ENCODE measurements at places on chromosomes 3 and 15.

DNA sequence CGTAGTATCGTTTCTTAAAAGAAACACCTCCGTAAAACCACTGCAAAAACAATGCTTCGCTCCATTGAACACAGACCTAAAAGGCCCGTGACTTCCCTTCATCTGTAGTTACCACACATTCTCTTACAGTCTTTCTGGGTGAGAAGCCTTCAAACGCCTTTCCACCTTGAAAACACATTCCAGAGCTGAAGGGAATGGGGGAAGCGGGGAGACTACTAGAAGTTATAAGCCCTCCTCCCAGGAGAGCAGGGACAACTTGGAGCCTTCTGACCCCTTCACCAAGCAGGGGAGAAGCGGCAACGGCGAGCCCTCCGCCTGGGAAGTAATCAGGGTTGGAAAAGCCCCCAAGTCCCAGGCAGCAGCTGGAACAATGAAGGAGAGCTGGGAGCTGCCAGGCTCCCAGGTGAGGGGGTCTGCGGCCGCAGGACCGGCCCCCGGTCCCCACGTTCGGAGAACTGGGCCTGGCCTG is 461 bp downstream of the SECISBP2L start:
- DNase-seq: no peak

DNA sequence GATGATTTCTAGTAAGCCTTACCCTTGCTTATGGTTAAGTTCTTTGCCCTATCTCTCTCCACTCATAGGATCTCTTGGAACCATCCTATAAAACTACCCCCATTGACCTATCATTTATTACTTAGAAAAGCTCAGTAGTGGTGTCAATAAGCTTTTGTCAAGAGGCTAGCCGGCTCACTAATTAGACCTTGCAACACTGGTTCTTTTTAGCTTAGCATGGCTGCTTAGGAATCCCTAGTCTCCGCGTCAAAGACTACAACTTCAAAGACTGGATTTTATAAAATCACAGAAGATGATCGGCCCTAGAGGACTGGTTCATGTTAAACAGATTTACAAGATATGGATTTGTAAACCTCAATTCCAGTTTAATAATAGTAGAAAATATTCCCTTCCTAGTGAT is 7.6 kb downstream of the PPARG start:
- no peak for DNase-seq

GRCh38 chr3:168581771-168582225 is 486.1 kb upstream of the GOLIM4 start:
- DNase-seq: no peak

GRCh38 chr15:28110481-28110881 is 11.4 kb upstream of the OCA2 start:
- DNase-seq: no peak

DNA sequence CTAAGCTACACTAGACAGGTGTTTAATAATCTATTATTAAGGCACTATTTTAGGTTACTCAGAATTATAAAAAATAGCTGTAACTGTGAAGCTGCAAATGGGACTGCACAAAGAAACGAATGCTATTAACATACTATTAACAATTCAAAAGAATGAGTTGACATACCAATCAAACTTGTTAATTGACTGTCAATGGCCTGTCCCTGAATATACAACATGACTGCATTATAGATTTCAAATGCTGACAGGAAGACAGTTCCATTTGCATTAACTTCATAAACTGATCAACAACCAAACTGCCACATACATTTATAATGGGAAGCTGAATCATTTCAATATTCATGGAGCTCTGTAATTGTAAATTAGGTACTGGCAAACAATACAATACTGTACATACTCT is 169.0 kb upstream of the NANOGP8 start:
- no peak for DNase-seq

DNA sequence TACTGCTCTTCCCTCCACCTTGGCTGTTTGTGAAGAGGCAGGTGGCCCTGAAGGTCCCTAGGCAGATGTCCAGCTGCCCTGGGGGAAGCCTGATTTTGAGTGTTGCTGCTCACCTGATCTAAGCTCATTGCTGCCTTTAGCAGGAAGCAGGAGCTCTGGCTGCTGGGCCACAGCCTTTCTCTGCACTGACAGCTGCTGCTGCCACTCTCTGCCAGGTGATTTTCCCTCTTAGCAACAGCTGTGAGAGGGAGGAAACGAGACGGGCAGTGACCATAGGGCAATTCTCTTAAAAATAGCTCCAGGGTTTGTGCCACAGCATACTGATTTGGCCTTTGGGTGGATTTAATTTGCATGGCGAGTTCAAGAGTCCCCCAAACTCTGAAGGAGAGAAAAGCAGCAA is 415.8 kb upstream of the SEMA6D start:
- no peak for DNase-seq

GRCh38 chr3:106184540-106185457 is 316.0 kb upstream of the CBLB start:
- no peak for DNase-seq

DNA sequence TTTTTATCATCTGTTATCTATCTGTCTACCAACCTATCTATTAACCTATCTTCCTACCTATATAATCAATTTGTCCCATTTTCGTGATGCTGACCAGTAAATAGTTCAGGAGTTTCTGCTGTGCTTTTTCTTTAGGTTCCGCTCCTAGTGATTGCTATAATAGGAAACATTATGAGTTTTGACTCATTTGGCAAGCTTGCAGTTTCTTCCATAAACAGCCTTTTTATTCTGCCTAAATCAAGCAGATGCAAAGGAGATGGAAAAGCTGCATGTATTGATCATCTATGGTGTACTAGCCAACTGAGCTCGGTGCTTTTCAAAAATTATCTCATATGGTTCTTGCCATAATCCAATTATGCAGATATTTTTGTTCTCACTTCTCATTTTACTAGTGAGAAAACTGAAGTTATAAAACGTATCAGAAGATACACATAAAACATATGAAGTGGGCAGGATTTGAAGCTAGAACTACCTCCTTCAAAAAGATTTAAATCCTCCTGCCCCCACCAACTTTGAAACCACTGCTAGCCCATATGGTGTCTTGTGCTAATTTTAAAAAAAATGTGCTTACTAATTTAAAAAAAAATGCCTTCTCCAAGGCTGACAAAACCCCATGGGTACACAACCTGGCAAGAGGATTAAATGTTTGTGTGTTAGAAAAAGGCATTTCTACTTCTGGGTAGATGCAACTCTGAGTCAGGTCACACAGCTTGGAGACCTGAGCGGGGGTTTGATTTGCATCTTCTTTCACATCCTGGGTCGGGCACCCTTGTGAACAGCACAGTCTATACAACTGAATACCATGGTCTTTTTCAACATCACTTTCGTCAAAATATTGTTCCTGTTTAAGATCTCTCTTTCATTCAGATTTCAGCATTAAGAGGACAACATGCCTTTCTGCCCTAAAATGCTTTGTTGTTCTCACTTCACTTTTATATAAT is 267.0 kb downstream of the CHL1 start:
- no peak for DNase-seq

GRCh38 chr3:123361071-123361470 is 87.8 kb downstream of the ADCY5 start:
- no peak for DNase-seq

DNA sequence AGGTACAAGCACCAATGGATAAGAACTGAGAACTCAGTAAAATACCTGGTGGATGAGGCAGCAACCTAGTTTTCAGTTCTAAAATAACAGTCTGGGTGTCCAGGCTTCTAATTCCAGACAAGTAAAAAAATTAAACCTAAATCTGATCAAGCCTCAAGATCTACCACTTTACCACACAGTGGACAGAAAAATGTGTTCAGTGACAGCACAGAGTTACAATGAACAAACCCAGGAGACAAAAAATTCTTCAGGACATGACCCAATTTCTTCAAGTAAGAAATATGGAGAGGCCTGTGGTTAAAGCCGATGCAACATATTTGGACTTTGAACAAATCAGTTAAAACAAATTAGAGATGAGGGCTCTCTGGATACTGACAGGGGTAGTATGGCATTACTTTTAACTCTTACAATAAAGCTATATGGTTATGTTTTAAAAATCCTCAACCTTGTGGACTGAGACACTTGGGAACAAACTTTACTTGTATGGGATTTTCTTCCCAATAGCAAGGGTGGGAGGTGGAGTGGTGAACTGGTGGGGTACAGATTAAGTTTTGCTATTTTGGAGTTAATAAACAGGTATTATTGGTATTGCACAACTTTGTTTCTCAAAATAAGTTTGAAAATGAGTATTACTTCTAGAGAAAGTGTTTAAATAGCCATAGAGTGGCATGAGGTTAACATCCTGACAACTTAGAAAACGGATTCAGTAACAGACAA is 14.2 kb downstream of the CCNL1 start:
- DNase-seq: no peak

- no peak for DNase-seq
Observed at GRCh38 chr3:141952611-141953010, 76.2 kb downstream of the ATP1B3 start.

DNA sequence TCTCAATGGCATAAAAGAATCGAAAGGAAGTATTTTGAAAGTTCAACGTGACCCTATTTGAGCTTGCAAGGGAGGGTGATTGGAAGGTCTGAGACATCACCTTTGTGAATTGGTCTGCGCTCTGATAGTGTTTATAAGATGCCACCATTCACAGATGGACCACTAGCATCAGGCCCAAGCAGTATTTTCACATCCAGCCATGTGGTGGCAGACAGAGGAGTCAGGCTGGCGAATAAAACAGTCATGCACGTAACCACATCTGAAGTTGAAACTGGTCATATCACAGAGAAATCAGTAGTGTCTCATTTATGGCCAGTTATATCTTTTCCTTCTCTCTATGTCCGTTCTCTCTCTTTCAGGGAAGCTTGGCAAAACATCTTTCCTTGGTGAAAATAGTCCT is 170.1 kb upstream of the ONECUT1 start:
- DNase-seq: no peak

GRCh38 chr15:51071578-51071977 is 23.1 kb downstream of the TNFAIP8L3 start:
- no peak for DNase-seq

DNA sequence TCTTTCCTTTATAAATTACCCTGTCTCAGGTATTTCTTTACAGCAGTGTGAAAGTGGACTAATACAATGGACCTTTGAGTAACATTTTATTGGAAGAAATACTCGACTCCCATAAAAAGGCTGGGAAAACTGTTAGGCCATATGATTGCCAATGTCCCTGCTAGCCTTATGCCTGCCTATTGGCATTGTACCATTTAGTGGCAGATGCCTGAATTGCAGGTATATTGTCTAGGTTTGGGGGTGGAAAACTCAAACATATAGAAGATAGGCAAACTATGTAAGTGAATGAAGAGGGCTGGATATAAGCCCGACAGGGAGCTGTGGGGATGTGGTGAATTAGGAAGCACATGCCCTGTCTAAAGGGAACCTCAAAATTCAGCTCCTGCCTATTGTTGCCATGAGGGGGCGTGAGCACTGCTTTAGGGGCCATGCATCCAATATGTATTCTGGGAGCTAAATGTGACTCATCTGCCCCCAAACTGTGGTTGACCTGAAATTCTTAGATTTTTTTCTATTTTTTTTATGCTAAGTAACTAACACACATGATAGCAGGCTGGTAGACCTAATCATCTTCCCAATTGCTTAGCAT is 65.2 kb upstream of the TRA2B start:
- DNase-seq: no peak

DNA sequence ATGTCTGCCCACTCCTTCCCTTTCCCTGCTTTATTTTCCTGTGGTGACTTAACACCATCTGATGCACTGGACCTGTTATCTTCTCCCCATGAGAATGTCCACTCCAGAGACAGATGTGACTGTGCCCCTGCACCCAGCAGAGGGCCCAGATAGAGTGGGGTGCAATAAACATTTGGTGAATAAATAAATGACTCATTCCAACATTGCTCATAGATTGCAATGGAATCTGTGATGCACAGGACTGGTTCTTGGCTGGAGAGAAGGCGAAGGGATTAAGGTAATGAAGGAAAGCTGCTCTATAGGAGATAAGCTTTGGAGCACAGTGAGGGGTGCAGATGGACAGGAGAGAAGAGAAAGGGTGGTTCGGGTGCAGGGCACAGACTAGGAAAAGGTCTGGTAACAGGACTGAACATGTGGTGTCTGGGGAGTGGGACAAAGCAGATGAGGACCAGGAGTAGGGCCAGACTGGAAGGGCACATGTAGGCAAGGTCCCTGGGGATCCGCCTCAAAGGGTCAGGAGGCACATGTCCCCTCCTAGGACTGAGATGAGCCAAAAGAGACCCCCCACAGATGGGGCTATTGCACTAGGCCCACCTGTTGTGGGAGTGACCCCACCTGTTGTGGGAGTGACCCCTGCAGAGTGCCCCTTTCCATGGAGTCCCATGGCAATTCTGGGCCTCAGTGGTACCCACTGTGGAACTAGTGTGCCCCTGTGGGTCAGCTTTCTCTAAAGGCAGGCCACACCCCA is 17.5 kb upstream of the POC1A start:
- no peak for DNase-seq

DNA sequence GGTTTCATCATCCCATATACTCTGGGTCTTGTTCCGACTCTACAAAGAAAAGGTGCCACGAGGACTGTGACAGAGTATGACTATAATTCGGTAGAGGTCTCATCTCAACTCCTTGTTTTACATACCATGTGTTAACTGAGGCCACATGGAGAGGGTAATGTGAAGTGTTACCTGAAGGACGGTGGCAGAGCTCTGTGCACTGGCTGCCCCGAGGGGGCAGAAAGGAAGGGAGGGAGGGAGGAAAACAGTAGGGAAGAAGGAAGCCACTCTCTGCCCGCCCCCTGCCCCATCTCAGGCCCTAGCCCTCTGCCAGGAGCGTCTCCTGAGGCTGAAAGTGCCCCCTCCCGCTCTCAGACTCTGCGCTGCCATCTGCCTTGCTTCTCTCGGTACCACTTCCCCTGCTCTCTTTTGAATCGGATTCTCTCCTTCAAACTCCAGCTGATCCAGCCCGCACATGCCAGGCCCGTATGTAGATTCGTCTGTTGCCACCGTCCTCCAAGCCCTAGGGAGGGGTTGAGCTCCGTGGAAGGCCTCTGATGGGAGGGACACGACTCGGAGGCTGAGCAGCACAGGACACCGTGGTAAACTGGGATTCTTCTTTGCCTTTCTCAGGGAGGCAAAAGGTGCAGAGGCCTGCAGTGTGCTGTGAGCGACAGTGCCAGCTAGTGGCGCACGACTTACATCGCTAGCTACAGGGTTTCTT is 70.5 kb upstream of the ATP10A start:
- DNase-seq: peak; percentile 72

GRCh38 chr3:177286034-177286433 is 88.8 kb upstream of the TBL1XR1 start:
- no peak for DNase-seq

- DNase-seq: no peak
Observed at GRCh38 chr3:96101006-96101560, 713.3 kb upstream of the EPHA6 start.

GRCh38 chr3:156750874-156751245 is 75.3 kb upstream of the LEKR1 start:
- no peak for DNase-seq

- no peak for DNase-seq
Observed at GRCh38 chr3:59813148-59813538, 763.3 kb upstream of the CFAP20DC start.

- DNase-seq: no peak
Observed at GRCh38 chr3:46113608-46114007, 86.3 kb upstream of the XCR1 start.
